COR-L47 (cell line): ENCODE measurements at places on chromosomes 5 and 9.

DNA sequence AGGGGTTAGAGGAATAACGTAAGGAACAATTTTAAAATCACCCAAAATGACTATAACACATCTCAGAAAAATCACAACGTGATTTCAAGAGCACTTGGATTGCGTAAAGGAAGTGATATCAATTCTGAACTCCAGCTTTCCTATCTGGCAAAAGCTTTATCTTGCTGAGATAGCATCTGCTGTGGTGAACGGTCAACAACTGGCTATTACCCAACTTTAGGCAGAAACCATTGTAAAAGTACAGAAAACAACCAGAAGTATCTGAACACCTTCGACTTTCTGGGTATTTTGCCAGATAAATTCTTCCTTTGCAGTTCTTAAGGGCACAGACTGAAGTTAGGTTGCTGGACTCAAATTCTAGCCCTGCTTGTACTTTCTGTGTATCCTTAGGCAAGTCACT lies 9.2 kb downstream of the ABLIM3 start:
- DNase-seq = no peak

GRCh38 chr5:135974021-135974600 lies 19.3 kb upstream of the LECT2 start:
- no peak for DNase-seq

- DNase-seq = no peak
These were observed 27.8 kb downstream of the LAMC3 start for GRCh38 chr9:131036529-131037334.

DNA sequence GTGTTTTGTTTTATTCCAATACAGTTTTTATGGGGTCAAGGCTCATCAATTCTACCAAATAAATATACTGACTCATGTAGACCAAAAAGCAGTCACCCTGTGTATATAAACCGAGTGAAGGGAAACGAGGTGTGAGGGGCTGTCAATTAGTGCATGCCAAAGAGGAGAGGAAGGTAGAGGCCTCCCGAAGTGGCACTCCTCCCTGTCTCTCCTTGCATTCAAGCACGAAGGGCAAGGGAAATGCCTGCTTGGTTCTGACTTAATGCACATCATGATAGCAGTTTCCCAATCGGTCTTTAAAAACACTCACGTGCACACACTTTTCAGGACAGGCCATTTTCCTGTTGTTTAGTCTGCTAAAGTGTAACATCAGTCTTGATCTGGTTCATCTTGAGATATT lies 125.6 kb upstream of the SLCO6A1 start:
- DNase-seq = no peak

- no peak for DNase-seq
These were observed 95.1 kb upstream of the FCN2 start for GRCh38 chr9:134785325-134786108.

DNA sequence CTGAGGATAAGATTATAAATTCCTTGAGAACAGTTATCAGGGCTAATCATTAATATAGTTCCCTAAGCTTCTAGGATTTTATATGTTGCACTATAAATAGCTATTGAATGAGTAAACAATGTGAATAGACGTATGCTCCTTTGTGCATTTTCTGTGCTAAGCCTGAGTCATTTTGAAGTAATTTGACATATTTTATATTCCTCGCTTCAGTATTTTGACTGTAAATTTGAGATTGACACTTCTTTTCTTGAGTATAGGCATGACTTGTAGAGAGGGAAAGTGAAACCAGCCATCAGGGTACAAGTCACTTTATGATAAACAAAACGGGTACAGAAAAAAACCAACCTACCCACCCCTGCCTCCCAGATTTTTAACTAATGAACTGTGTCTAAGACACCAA lies 367.7 kb upstream of the PRR16 start:
- DNase-seq = no peak

DNA sequence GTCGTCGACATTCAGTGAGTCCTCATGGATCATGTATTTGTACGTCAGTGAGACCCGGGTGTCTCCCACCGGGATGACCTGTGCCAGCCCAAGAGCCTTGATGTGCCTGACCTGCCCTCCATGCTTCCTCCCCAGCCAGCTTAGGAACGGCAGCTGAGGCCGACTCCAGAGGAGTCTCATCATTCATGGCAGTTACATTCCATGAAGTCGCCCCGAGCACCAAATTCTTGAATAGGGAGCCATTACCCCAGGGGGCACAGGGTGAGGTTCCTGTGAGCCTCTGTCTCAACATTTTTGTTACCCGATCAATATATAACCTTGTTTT lies 67.8 kb downstream of the ZNF354C start:
- no peak for DNase-seq

DNA sequence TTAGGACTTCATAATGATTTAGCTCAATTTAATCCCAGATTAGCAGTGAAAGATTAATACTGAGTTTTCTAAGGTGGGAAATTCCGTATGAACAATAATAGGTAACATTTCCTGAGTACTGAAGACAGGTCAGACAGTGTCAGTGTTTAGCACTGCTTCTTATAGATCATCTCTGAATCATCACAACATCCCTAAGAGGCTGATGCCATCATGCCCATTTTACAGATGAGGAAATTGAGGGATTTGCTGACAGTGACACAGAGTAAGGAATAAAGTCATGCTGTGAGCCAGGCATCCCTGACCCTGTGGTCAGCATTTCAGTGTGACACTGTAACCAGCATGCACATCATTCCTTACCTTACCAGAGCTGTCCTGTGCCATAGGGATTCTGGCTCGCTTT lies 44.5 kb downstream of the DAPK1 start:
- no peak for DNase-seq

- DNase-seq = no peak
These were observed 478.2 kb upstream of the TNC start for GRCh38 chr9:115596021-115596745.

DNA sequence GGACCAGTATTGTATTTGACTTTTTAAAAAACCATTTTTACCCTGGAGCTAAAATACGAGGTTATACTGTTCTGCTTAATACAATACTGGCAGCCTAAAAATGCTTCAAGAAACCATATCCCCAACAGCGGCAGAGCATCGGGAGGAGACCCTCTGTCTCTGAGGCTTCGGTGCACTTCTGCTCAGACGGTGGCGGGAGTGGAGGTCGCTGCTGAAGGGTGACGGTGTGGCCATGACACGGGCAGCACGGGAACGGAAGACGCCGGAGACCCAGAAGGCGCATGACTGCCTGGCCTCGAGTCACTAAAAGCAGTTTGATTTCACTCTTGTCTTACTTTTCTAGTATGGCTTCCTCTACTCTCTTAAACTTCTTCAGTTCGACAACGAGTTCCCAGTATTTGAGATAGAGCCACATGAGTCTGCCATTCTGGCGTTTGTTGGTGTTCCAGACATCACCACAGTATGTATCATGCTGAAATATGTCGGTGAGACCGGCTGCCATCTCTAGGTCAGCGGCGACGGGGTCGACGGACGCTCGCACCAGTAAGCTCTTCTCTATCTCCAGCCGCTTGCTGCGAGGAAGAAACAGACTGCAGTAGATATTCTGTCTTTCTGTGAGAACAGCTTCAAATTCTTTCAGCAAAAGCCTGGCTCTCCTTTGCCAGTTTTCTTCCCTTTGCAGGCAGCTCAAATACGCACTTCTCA lies 12.8 kb downstream of the CCDC127 start:
- no peak for DNase-seq

- no peak for DNase-seq
These were observed 4.5 kb downstream of the HCN1 start for GRCh38 chr5:45691656-45692055.

GRCh38 chr5:43050384-43050783 lies 10.3 kb upstream of the ANXA2R start:
- DNase-seq = no peak

DNA sequence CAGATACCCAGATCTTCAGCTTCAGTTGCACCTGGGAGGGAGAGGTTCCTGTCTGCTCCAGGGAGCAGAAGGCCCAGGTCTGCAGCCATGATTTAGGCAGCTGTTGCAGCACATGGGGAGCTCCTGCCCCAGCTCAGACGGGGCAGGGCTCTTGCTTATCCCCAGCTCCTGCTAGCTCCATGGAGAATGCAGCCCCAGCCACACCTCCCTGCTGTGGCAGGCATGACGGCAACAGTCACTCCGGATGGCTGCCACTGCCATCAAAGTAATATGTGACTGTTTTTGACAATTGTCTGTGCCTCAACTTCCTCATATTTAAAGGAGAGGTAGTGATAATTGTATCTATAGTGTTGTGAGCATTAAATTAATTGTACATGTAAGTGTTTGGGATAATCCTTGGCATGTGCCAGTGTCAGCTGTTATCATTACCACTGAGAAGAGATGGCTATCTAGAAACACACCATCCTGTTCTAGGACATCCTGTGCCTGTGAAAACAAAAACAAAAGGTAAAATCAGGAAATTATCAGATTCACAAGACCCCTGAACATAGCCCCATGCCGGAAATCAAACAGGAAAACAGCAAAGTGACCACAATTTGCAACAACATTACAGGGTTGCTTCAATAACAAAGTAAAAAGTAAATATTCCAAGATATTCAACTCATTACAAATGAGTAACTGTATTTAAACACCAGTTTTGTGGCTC lies 1048.8 kb upstream of the ACO1 start:
- no peak for DNase-seq

DNA sequence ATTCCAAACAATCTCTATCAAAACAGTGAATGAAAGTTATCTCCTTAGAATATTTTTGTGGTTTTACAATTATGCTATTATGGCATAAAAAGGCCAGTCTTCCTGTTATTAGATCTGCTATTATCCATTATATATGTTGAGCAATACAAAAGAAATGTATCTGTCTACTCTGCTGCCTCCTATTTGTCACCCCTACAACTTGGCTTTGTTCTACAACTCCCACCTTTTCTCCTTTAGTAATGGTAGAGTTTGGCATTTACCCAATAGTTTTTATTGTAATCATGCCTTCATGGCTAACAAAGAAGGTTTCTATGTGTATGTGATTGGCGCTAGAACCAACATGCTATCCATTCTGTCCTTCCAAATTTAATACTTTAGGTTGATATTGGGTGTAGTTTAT lies 189.2 kb upstream of the PRDM9 start:
- DNase-seq = no peak

GRCh38 chr5:160023908-160024630 lies 15.1 kb downstream of the TTC1 start:
- no peak for DNase-seq

- peak; percentile 30 for DNase-seq
These were observed 110.8 kb downstream of the LHFPL2 start for GRCh38 chr5:78537821-78538220.

DNA sequence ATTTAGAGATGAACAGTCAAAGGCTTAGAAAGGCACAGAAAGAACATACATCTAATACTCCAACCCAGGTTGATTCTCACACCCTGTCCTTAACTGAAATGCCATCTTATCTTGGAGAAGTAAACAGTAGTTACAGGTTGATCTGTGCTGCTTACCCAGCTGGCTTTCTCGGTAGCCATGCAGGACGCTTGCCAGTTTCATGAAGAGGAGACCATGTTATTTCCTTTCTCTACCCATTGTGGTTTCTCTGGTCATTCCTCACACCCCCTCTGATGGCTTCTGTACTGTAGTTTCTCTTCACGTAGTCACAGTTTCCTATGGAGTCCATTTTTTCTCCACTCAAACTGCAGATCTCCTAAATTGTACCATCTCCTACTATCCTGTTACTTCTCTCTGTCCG lies 206.0 kb downstream of the SGCD start:
- no peak for DNase-seq

DNA sequence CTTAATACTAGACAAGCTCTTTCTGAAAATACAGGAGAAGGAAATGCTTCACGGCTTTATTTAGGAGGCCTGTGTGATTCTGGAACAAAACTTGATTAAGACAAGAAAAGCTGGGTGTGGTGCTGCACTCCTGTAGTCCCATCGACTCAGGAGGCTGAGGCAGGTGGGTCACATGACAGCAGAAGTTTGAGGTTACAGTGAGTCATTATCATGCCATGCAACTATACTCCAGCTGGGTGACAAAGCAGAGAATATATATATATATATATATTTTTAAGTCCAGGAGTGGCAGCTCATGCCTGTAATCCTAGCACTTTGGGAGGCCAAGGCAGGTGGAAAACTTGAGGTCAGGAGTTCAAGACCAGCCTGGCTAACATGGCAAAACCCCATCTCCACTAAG lies 33.1 kb upstream of the SPIN1 start:
- no peak for DNase-seq

- no peak for DNase-seq
These were observed 187.3 kb upstream of the TLE4 start for GRCh38 chr9:79384501-79384900.

DNA sequence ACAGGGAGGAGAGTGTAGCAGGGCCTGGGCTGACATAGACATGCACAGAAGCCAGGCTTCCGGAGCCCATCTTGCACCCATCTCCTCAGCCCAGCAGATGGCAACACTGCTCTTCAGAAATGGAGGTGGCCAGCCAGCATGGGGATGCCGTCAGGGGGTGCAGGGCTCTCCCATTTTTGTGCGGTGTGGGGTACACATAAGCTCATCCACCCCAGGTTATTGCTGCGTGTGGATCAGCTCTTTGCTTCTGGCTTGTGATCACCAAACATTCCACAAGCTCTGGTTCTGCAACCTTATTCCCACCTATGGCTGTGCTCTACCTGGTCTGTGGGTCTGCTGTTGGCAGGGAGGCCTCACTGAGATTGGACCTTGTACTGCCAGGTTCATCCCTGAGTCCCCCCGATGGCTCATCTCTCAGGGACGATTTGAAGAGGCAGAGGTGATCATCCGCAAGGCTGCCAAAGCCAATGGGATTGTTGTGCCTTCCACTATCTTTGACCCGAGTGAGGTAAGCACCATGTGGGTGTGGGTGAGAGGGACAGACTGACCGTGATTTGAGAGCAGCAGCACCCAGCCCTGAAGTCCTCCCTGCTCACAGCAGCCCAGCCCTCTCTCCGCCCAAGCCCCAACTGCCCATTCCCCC lies 17.3 kb downstream of the SLC22A5 start:
- peak; percentile 45 for DNase-seq

GRCh38 chr5:14577971-14578370 lies 3.6 kb upstream of the OTULINL start:
- DNase-seq = no peak

GRCh38 chr9:111728143-111728542 lies 66.6 kb downstream of the SHOC1 start:
- DNase-seq = no peak

DNA sequence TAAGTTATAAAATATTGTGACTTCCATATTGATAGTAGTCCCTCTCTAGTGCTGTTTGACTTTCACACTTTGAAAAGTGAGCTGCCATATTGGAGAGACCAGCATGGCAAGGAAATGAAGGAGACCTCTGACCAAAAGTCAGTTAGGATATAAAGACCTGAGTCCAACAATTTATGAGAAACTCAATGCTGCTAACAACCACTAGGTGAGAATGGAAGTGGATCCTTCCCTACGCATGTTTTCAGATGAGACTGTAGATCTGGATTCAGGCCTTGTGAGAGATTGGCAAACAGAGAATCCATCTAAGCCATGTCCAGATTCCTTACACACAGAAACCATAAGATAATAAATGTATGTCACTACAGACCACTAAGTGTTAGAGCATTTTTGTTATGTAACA lies 81.6 kb downstream of the CTNND2 start:
- DNase-seq = no peak
